ENCODE measurements at places on chromosomes 3 and 15.

DNA sequence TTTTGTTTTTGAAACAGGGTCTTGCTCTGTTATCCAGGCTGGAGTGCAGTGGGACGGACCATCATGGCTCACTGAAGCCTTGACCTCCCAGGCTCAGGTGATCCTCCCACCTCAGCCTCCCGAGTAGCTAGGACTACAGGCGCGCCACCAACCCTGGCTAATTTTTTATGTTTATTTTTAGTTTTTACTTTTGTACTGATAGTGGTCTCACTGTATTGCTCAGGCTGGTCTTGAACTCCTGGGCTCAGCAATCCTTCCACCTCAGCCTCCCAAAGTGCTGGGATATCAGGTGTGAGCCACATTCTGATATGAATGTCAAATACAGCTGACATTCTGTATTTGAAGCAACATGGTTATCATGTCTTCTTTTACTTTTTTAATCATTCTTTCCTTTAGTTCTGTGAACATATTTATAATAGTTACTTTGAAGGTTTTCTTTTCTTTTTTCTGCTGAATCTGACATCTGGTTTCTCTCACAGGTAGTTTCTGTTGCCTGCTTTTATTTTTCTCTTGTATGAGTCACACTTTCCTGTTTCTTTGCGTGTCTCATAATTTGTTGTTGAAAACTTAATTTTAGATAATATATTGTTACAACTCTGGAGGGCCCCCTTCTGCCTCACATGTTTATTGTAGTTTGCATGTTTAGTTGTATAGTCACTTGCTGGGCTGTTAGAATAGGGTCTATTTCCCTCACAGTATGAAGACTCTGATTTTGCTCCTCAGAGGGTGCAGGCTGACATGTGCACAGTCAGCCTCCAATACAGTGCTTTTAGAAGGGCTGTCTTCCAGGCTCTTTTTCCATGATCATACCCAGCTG lies 8.4 kb upstream of the CNTN4 start:
- no peak for DNase-seq

GRCh38 chr3:47473391-47473790 lies 2.4 kb downstream of the SCAP start:
- DNase-seq = no peak

GRCh38 chr3:111545349-111545748 lies 3.4 kb downstream of the CD96 start:
- no peak for DNase-seq

- no peak for DNase-seq
These were observed 56.3 kb upstream of the CGNL1 start for GRCh38 chr15:57319919-57320560.

GRCh38 chr3:70531838-70532489 lies 219.5 kb upstream of the MDFIC2 start:
- no peak for DNase-seq

DNA sequence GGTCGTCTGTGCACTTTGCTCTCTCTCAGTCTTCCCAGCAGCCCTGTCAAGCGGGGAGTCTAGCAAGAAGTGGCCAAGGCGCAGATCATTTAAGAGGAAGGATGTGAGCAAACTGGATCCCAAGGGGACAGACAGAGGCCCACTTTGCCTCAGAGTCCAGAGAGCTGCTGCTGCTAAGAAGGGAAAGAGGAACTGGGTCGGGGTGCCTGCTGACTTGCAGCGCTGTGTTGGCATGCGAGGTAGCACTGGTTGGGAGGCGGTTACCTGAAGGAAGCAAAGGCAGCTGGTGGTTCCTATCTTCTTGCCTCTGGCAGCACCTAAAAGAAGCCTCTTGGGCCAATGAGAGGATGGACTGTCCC lies 28.1 kb downstream of the SMAD3 start:
- no peak for DNase-seq
